Lung (tissue), 17 donors: ENCODE measurements at places on chromosomes 2 and 18.

DNA sequence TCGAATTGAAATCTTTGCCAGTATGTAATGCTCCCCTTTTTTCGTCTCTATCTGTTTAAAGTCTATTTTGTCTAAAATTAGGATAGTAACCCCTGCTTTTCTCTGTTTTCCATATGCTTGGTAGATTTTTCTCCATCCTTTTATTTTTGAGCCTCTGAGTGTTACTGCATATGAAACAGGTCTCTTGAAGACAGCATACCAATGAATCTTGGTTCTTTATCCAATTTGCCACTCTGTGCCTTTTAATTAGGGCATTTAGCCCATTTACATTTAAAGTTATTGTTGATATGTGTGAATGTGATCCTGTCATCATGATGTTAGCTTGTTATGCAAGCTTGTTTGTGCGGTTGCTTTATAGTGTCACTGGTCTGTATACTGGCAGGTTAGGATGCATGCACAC is 490.8 kb upstream of the VWC2L start:
- DNase-seq: no peak

GRCh38 chr2:134411279-134411827 is 157.5 kb downstream of the MGAT5 start:
- no peak for DNase-seq

- DNase-seq: no peak
These were observed 11.7 kb downstream of the SLC4A3 start for GRCh38 chr2:219638948-219639755.

- DNase-seq: no peak
These were observed 1200.4 kb upstream of the CDH2 start for GRCh38 chr18:29377346-29377745.

DNA sequence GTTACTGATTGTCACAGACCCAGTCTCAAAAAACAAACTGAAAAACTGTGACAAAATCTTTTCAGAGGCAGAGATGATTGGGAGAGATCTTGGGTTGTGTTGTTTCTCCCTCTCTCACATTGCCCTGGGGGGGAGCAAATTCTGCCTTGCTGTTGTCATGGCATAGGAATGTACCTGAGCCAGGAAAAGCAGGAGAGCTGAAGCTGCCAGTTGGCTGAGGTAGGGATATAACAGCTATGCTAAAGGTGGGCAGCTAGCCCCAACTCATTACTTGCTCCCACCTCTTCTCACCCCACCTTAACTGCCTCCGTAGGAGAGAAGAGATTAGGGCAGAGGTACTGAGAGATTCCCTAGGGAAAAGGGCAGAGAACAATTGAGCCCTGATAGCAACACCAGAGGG is 299.3 kb downstream of the OSR1 start:
- DNase-seq: no peak

DNA sequence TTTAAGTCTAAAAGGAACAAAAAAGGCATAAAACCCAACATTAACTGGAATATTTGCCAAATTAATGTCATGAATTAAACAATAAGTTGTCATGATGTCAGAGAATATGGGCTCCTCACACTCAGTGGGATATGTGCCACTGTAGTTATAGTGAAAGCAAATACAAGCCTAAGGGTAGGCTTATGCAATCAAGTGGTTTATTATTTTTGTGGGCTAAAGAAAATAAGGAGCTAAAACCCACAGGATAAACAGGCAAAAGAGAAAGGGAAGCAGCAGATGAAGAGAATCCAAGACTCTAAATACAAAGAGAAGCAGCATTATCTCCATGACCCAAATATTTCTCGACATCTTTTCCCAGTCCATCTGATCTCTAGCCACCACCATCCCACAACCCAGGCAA is 17.5 kb downstream of the YWHAQ start:
- DNase-seq: peak; percentile 34
